ENCODE measurements at places on chromosomes 7 and 10.

DNA sequence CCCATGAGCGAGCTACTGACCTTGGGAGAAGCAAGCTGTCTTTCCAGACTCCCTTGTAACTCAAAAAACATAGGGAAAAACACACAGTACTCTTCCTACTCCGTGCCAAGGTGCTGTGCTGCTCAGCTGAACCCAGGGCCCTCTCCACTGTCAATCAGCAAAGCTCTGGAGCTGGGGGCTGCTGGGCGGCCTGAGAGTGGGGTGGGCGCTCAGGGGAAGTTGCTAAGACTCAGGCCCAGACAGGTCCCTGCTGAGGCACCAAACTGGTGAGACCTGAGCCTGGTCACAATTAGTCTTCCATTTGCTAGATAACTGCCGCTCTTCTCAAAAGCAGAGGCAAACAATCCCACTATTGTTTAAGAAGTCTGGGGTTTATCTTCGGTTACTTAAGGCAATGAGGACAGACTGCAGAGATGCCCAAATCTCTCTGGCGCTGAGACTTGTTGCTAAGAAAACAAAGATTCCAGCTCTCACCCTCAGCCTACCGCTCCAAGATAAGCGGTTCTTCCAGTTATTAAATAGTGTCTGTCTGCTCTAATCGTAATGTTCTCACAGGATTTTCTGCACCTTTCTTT is 22.0 kb downstream of the STEAP1B start:
- no peak for DNase-seq

DNA sequence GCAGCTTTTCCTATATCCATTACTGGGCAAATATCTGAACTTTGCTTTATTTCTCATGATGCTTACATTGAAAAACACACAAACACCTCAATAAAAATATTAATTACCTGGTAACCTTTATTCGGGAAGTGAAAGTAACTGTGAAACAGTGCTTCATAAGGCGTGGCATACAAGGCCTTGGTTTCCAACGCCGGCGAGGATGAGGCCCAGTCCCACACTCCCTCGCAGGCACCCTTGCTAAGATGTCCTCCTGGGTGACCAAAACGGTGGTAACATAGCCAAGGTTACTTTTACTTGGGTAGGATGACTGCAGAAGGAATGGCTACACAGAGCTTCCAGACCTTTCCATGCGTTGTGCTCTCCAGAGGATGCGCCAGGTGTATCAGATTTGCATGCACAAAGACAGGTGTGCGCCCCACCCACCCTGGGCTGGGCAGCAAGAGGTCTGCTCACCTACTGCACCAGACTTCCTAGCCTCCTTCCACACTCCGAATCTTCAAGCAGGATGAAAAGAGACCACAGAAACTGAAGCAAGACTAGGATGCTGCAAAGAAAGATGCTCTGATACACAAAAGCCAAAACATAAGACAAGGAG is 13.3 kb upstream of the DAGLB start:
- DNase-seq: no peak

GRCh38 chr7:110105840-110106239 is 985.1 kb upstream of the LRRN3 start:
- no peak for DNase-seq

DNA sequence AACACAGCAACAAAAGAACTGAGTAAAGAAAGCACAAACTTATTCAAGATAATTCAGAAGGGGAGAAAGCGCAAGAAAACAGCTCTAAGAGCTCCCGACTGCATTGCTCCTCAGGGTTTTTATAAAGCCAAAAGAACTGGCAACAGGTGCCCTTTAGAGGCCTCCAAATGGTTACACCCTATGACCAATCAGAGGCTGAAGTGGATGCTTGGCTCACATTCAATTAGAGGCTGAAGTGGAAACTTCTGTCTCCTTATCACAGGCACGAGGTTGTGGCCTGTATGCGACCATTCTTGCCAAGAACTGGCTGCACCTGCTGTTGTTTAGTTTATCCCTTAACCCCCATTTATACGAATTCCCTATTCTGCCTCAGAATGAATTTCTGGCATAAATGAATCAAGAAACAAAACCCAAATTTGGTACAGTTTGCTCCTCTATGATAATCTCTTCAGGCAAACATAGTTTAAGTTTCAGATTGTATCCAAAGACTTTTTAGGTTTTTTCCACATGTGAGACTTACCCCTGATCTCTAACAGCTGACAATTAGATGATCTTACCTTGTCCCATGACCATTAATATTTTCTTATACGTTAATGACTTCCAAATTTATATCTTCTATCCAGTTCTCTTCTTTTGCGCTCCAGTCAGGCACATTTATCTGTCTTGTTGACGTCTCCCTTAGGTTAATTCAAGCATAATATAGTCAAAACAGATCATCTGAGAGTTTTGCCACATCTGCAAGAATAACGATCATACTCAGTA is 504.8 kb downstream of the NXPH1 start:
- no peak for DNase-seq

Data from CD4-positive, alpha-beta T cell treated with Interleukin-21 for 1 hour (primary cell).